ENCODE measurements at places on chromosomes 6 and 20.

- DNase-seq = no peak
These were observed 62.6 kb downstream of the GINS1 start for GRCh38 chr20:25470045-25470444.

GRCh38 chr6:111711476-111711875 is 105.8 kb upstream of the TRAF3IP2 start:
- DNase-seq = no peak

DNA sequence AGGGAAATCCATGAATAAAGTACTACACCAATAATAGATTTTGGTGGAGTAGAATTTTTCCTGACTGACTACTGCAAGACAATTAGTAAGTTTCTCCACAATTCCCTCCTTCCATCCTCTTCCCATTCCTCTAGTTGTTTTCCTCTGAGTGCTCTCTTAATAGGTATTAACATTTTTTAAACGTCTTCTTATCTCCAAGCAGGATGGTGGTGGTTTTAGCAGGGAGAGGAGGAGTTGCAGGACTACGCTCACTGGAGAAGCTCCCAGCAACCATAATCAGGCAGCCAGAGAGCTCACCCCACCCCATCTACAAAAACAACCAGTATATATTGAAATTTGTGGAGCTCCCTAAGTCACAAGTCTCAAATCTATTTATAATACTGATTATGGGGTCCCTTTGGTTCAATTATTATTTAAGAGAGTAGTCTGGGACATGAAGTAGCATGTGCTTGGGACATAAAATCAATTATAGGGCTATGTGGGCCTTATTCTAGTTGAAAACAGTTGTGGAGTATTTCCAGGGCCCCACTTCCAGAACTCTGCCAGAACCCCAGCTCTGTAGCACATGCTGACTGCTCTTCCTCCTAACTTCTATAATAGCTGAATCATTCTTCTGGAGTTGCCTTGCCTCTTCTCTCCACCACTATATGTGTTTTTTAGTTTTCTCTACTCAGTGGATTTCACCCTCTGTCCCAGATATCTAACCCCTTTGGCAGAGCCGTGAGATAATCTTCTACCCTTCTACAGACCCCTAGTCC is 49.8 kb downstream of the MYB start:
- DNase-seq = no peak

DNA sequence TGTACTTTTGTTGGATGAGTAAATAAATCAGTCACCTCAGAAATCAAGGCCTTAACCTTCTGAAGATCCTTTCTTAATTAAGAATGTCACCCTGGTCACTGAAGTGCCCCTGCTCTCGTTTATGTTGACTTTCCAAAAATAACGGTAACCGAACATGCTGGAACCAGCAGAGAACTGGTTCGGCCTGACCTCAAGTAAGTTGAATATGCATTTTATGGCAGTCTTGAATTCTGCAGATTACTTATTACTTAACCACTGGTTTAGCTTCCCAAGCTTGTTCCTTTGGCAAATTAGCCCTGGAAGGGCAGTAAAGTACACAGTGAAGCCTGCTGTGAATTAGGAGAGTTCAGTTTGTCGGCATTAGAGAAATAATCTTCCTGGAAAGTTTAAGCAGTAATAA is 12.2 kb downstream of the MAPRE1 start:
- no peak for DNase-seq

DNA sequence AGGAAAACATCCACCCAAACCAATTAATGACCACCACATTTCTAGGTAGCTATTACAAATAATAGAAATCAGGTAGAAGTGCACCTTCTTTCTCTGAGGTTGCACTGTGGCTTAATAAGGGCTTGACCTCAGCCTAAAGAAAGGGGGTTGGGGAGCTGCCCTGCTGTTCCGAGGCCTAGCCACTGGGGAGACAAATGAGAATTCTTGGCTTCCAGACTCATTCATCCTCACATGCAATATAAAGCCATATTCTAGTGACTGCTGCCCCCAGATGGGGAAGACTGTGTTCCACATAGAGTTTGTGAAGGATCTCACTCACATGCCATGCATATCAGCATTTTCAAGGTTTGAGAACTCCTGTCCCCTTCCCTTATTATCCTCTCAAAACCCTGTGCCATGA is 22.9 kb downstream of the SAYSD1 start:
- DNase-seq = no peak

DNA sequence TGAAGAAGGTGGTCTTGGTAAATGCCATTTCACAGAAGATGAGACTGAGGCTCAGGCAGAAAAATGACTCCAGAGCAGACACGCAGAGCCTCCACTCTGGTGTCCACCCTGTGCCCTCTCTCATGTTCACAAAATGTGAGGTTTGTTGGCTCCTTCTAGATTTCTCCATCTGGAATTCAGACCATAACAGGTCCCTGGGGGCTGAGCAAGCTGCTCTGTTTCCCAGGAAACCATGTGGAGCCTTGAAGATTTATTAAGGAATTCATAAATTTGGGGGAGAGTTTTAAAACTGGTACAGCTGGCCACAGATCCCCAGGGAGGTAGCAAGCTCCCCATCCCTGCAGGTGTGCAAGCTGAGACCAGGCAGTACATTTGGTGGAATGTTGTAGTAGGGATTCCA is 38.8 kb upstream of the SIRPA start:
- no peak for DNase-seq

DNA sequence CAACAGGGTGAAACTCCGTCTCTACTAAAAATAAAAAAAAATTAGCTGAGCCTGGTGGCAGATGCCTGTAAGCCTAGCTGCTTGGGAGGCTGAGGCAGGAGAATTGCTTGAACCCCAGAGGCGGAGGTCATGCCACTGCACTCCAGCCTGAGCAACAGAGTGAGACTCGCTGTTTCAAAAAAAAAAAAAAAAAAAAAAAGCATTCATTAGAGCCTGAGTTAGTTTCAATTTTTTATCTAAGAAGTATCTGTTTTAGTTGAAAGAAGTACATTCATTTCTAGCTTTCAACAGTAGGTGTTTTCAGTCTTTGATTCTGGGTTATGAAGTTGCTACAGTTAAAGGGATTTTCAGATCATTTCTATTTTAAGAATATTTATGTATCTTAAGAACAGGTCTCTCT is 42.2 kb downstream of the ZNF292 start:
- no peak for DNase-seq

- no peak for DNase-seq
These were observed 231.9 kb downstream of the DLL1 start for GRCh38 chr6:170058878-170059485.

- no peak for DNase-seq
These were observed 136.0 kb downstream of the PACRG start for GRCh38 chr6:162863821-162864220.

GRCh38 chr6:19424853-19425252 is 412.3 kb upstream of the ID4 start:
- DNase-seq = peak; percentile 54

DNA sequence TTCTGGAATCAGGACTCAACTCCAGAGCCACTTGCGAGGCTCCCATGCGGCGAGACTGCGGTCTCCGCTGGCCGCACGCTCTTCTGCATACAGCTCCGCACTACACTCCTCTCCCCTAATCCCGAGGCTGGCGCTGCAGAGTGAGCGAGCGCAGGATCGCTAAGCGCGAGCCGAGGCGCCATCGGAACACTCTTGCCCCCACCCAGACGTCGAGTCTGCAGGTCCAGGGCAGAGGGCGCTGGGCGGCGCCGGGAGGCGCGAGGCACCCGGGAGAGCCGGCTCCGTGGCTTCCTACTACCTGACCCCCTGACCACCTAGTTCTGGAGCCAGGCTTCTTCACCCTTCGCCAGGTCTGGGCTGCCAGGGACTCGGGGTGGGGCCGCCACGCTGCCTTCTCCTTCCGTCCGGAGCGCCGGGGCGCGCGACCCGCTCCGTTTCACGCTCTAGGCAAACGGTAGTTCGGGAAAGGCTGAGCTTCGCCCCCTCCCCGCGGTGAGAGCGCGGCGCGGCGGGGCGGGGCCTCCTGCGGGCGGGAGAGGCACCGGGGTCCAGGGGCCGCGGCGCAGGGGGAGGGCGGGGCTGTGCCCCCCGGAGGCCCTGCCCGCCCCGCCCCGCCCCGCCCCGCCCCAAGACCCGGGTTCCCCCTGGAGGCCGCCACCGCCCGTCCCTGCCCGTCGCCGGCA is 5.4 kb upstream of the TUBB2A start:
- DNase-seq = no peak

DNA sequence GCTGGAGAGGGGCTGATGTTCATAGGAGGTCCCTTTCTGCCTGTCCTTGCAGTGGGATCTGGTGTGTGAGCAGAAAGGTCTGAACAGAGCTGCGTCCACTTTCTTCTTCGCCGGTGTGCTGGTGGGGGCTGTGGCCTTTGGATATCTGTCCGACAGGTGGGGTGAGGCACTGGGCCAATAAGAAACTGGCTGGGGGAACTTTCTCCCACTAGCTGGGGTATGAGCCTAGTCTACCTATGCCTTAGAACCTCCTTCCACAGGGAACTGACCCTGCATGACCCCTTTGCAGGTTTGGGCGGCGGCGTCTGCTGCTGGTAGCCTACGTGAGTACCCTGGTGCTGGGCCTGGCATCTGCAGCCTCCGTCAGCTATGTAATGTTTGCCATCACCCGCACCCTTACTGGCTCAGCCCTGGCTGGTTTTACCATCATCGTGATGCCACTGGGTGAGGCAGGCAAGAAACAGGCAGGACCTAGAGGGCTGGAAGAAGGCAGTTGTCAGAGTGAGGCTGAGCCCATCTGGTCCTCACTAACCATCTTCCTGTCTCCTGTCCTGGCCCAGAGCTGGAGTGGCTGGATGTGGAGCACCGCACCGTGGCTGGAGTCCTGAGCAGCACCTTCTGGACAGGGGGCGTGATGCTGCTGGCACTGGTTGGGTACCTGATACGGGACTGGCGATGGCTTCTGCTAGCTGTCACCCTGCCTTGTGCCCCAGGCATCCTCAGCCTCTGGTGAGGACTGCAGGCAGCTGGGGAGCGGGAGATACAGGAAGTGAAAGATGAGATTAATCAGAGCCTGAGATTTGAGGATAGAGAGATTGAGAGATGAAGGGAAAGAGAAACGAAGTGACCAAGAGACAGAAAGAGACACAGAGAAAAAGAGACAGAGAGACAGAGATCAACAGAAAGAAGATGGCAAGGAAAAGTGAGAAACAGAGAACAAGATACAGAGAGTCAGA is 1.6 kb downstream of the SLC22A7 start:
- DNase-seq = no peak

- DNase-seq = no peak
These were observed 636 bp downstream of the SRF start for GRCh38 chr6:43171707-43172103.

- DNase-seq = peak; percentile 11
These were observed 287.6 kb upstream of the SOX4 start for GRCh38 chr6:21305893-21306332.

GRCh38 chr6:3823671-3824070 is 25.5 kb upstream of the FAM50B start:
- no peak for DNase-seq

- peak; percentile 34 for DNase-seq
These were observed 21.9 kb upstream of the TAF8 start for GRCh38 chr6:42028234-42029061.

GRCh38 chr20:59866338-59866737 is 67.1 kb downstream of the SYCP2 start:
- DNase-seq = no peak

DNA sequence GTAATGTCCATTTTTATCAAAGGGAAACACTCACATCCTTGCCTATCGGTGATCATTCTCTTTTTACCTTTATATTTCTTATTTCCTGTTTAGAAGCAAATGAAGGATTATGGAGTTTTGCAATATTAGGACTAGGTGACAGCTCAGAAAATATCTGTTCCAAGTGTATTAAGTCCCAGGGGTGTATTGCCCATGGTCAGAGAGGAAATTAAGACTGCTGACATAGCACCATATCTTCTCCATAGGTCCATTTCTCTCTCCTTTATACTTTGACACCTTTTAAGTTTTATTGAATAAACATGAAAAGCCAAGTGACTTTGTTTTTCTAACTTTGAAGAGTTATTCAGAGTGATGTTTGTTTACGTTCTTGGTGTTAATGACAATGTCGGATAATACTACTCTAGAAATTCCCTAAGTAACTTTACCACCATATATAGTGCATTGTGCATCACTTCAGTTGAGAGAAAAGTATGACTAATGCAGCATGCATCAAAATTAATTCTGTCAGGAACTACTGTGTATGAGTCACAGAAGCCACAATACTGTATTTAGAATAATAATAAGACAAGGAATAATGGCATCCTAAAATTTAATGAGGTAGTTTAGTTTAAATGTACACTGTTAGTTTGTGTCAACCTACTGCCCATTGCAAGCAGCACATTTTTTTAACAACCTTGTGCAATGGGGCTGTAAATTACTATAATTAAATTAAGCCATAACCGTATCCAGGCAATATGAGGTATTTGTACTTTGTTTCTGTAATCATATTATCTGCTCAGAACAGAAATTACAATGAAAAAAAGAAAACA is 474.4 kb upstream of the RNF217 start:
- DNase-seq = peak; percentile 66

GRCh38 chr6:44630125-44631028 is 242.9 kb downstream of the CDC5L start:
- DNase-seq = no peak

- DNase-seq = no peak
These were observed 60.9 kb downstream of the PYGB start for GRCh38 chr20:25308671-25309394.

GRCh38 chr6:103862297-103862696 is 997.4 kb downstream of the HACE1 start:
- no peak for DNase-seq

GRCh38 chr20:4160761-4161305 is 145.5 kb upstream of the RNF24 start:
- DNase-seq = no peak

DNA sequence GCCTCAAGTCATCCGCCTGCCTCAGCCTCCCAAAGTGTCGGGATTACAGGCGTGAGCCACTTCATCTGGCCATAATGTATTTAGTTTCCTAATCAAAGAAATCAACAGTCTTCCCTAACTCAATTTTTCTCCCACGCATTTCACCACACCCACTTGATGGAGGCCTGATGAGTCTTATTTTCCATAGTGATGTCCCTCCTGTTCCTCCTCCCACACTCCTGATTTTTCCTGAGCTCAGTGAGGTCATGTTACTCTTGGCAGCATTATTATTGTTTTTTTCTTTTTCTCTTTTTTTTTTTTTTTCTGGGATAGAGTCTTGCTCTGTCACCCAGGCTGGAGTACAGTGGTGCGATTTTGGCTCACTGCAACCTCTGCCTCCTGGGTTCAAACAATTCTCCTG is 8.9 kb downstream of the ABRACL start:
- DNase-seq = no peak

- no peak for DNase-seq
These were observed 39.1 kb downstream of the PLEKHG1 start for GRCh38 chr6:150638765-150639164.

- no peak for DNase-seq
These were observed 77.2 kb downstream of the PPP1R3G start for GRCh38 chr6:5162355-5162754.

- no peak for DNase-seq
These were observed 9.1 kb upstream of the BPIFA2 start for GRCh38 chr20:33158637-33159385.

DNA sequence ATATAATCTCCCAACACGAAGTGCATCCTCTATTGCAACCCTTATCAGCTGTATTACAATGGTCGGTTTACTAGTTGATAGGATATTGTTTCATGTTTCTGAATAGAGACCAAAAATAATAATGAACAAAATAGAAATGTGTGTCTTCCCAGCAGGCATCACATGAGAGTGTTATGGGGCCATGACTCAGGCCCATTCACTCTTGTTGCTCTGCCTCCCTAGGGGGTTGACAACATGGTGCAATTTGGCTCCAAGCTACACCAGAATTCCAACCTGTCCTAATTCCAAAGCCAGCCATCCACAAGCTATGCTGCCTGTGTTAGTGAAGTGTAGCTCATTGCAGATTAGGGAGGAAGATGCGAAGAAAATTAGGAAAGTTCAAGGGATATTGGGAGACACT is 13.1 kb upstream of the SAYSD1 start:
- DNase-seq = no peak

Measured in foreskin keratinocyte (primary cell).